ENCODE measurements at places on chromosomes 7 and 10.

- no peak for DNase-seq
These were observed 6.5 kb upstream of the GIMAP8 start for GRCh38 chr7:150443793-150444540.

DNA sequence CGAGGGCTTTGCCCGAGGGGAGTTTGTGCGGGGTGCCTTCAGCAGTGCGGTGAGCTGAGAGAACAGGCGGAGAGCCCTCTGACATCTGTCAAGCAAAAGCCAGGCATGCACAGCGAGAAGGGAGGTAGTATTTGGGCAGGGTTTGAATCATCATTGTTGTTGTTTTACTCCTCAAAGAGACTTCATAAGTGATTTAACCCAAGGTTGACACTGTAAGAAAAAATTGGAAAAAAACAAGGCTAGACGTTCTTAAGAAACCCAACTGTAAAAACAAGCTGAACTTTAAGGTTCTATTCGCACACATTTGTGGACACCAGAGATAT is 1.3 kb downstream of the ADAM22 start:
- DNase-seq = no peak

DNA sequence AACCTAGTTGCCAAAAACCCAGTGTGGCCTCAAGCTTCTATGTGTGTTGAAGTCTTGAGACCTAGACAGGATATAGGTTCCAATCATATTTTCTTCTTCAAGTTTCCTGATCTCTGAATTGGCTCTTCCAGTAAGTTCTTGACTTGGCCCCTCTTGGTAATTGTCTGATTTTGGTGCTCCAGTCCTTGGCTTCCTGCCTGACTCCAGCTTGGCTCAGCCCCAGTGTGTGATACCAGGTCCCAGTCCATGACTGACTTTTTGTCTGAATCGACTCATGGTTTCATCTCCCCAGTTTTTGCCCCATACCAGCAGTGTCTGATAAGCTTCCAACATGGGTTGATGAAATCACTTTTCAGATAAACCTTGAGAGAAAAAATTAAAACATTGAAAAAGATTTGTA is 72.3 kb downstream of the FAS start:
- no peak for DNase-seq

DNA sequence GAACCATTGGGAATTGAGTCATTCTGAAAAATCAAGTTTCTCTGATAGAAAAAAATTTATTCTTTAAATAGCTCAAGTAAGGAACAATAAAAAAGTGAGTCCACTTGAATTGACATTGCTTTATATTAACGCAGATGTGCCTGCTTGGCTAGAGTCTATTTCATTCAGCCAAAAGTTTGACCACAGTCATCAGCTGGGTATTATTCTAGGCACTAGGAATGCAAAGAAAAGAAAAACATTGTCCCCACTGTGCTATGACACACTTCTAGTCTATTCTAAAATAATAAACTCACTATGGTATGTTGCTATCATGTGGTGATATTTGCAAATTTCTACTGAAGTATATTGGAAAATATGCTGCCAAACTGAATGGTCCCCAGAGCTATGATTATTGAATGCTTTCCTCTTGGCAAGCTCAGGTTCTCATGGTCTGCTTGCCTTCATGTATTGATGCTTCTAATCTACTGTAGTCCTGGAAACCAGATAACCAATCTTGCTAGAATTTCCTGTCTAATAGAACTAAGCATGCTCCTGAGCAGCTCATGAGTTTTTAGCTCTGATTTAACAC is 8.3 kb downstream of the SFRP4 start:
- peak; percentile 93 for DNase-seq

DNA sequence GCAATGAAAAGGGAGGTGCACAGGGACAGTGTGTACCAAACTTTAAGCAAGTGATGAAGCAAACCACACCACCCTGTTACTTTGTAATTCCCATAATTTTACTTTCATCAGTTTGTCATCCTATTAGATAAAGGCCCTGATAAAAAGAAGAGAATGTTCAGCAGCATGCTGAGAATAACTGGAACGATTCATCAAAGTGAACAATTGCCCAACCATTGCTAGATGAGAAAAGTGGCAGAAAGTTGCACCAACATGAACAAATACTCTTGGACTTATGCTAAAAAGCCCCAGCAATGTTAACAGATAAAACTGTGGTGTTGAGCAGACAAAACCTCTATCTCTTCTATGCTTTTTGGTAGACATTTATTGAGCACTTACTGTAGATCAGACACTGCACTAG is 75.5 kb upstream of the PCGF5 start:
- DNase-seq = no peak

DNA sequence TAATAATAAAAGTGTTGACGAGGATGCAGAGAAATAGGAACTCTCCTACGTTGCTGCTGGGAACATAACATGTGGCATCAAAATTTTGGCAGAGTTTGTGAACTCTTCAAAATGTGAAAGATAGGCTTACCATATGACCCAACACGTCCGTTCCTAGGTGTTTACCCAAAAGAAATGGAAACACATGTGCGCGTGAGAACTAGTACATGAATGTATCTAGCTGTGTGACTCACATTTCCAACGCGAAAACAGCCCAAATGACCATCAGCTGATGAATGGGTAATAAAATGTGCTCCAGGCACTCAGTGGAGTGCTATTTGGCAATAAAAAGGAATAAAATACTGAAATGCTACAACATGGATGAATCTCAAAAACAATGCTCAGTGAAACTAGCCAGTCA is 10.4 kb upstream of the ELFN1 start:
- DNase-seq = peak; percentile 36

DNA sequence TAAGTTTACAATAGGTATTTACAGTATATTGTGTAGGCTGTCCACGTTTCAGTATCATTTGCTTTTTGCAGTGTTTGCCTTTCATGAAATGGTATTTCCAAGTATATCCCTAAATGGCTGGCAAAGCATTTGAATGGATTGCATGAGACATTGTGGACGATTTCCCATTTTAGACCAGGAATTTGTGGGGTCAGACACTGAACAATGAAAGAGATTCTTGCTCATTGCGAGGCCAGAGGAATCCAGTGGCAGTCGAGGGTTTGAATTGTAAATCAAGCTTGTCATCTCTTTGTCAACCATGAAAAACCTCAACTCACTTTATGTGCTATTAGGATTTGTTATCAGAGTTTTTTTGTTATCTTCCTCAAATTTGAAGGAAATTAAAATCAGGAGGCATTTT is 70.8 kb downstream of the CREB5 start:
- DNase-seq = peak; percentile 43

- peak; percentile 85 for DNase-seq
These were observed 6.5 kb downstream of the INHBA start for GRCh38 chr7:41696323-41696916.

- no peak for DNase-seq
These were observed 516.2 kb upstream of the POT1 start for GRCh38 chr7:125445836-125446235.

DNA sequence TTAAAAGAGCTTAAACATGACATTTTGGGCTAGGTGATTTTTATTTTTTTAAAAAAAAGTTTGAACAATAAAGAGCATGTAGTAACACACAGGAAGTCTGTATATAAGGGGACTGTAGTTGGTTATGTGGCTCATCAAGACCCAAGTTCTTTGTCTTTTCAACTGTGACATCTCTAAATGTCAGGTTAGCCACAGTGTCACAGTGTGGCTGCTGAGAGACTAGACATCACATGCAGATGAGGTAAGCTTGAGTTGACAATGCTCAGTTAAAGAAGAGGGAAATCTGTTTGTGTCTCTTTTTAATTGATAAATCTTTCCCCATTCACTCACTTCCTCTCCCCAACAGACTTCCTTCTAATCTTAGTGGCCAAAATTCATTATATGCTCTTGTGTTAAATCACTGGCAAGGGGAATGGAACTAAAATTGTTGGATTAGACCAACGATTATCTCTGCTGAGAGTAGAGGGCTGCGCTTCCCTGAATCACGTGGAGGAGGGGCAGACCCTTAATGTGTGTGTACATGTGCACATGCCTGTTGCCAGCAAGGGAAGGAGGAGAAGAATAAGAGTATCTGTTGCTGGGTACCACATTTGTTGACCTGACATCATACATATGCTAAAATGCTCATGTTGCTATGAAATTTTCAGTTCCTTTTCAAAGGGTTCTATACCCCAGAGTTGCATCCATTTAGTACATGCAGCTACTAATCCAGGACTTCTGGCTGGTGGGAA is 78.3 kb downstream of the MMRN2 start:
- no peak for DNase-seq

- DNase-seq = no peak
These were observed 2.3 kb upstream of the PNPLA8 start for GRCh38 chr7:108528183-108528712.

GRCh38 chr10:127715782-127716378 is 21.1 kb upstream of the FOXI2 start:
- DNase-seq = peak; percentile 2

- DNase-seq = no peak
These were observed 2.5 kb upstream of the HABP2 start for GRCh38 chr10:113550365-113550764.

- DNase-seq = no peak
These were observed 38.9 kb downstream of the CREB3L2 start for GRCh38 chr7:137962875-137963507.

- peak; percentile 45 for DNase-seq
These were observed 62.4 kb downstream of the LSM5 start for GRCh38 chr7:32427769-32428291.

GRCh38 chr10:3455385-3456334 is 283.1 kb upstream of the PITRM1 start:
- no peak for DNase-seq

DNA sequence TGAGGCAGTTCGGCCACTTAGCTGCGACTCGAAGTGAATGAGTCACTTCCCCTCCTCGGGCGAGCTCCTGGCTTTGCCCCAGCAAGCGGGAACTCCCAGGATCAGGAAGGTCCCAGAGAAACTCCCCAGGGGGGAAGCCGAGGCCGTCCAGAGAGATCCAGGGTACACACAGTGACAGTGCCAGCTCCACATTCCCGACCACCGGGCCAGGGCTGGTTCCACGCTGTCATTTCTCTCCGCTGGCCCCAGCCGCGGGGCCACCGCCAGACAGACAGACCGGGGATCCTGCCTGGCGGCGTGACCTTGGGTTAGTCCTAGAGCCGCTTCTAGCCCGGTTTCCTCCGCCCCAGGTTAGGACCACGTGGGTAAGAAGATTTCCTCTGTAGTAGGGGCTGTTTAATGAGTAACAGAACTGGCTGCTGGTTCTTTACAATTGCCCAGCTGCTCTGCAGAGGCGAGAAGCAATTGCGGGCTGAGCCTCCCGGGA is 463 bp upstream of the UPP1 start:
- DNase-seq = peak; percentile 89

DNA sequence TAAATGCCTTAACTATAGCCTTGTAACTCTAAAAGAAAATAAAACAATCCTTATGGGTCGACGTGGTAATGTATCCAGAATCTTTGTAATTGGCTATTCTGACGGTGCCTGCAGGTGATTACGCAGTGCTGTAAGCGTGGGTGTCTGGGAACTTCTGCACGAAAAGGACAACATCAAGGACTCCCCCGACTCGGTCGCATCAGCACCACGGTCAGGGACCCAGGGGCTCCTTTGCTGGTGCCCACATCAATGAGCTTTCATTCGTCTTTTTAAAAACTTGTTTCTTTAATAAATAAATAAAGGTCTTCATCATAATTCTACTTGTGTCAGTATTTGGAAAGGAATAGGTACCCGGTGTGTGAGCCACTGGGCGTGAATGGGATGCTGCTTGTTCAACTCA is 13.2 kb downstream of the MKI67 start:
- no peak for DNase-seq

- DNase-seq = no peak
These were observed 861 bp upstream of the USP6NL start for GRCh38 chr10:11612021-11613001.

GRCh38 chr10:84416245-84416555 is 87.8 kb downstream of the CCSER2 start:
- DNase-seq = no peak
